ENCODE measurements at places on chromosomes 13 and 19. TPM values are rescaled to one million over a fixed set of nuclear protein-coding genes. Genes with fewer than 3 reads are reported as not detected.

Gene SHISA2
- 8.9 TPM for total RNA-seq

Gene ZNF66
- 6.4 TPM for total RNA-seq

GRCh38 chr19:33296488-33296971 lies 5.8 kb downstream of the CEBPA start:
- peak; percentile 61 for DNase-seq

GRCh38 chr13:34886121-34886875 lies 55.8 kb upstream of the NBEA start:
- DNase-seq = no peak

DNA sequence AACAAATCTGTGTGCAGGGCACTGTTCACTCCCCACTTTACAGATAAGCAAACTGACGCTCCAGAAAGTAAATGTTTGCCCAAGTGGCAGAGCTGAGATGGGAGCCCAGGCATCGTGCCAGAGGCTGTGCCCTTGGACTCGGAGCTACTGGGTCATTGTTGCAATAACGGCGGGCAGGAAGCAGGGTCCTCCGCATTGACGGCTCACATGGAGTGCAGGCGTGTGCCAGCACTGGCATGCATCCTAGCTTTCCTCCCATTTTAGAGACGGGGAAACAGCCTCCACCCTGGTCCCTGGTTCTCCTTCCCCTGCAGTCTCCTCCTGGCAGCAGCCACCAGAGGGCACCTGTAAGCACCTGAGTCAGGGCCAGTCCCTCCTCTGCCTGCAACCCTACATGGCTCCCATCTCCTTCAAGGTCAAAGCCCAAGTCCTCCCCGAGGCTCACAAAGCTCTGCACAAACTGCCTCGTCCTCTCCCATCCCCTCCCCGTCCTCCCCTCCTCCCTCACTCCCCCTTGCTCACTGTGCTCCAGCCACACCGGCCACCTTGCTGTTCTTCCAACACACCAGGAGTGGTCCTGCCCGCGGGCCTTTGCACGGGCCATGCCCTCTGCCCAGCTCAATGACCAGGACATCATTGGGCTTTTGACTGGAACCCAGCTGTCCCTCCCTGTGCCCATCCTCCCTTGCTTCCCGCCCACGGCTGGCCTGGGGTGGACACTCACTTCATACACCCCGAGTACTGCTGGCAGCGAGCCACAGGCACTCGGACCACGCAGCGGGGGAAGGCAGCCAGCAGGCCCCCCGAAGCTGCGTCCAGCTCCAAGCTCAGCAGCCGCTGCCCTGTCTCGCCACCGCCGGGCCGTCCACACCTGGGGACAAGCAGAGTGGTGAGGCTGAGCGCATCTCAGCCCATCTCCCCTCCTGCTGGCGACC lies 7.7 kb upstream of the LRG1 start:
- no peak for DNase-seq
